ENCODE measurements at places on chromosomes 7 and 10.
A peak's percentile ranks its signal among the peaks of the same experiment; 100 is the strongest.

GRCh38 chr10:86687750-86688149 lies 19.4 kb downstream of the LDB3 start:
- DNase-seq: no peak

- no peak for DNase-seq
Measured at GRCh38 chr7:47474211-47474936, 107.5 kb downstream of the TNS3 start.

GRCh38 chr7:24968165-24968564 lies 11.8 kb downstream of the OSBPL3 start:
- no peak for DNase-seq

DNA sequence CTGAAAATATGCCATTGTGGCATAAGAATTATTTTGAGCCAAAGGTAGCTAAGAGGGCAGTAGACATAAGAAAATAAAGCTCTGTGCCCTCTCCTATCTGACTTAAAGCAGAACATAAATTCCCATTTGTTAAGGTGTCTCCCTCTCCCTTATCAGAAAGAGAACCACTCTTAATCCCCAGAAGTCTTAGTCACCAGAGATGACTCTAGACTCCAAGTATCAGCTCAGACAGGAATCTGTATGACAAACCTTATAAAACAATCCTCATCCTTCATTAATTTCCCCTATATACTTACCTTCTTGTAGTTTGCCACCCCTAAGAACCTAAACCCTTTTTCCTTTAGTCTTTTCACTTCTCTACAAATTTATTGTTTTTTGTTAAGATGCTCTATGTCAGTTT lies 21.8 kb upstream of the PIP4K2A start:
- DNase-seq: no peak

- no peak for DNase-seq
Measured at GRCh38 chr10:103757531-103758293, 97.7 kb downstream of the SH3PXD2A start.

DNA sequence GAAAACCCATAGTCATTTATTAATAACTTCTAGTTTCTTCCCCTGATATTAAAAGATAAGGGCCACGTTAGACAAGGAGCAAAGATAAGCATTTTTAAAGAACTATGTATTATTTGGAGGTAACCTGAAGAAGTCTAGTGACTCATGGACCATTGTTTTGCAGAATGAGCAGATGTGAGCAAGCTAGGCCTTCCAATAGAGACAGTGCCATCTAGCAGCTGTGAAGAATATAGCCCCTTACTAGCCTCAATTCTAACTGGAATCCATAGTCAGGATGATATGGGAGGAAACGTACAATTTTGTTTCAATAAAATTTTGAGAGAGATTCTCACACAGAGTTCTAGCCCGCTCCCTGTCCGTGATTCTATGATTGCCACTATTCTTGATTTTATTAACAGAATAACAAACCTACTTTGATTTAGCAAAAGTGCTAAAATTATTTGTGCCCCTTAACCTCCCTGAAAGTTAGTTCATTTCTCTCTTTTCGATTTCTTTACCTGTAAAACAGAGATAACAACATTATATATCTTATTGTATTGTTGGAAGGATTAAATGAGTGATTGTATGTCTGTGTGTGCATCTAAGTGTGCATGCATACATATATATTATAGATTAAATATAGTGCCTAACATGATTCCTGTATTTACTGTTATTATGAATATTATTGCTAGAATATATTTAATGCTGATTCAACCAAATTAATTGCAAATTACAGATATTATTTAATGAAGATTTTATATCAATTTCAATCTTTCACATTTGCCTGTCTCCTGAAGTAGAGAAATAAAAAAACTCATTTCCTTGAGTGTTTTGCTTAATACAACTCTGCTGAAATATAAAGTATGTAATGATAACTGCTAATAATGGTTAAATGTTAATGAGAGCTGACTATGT lies 22.7 kb downstream of the FAM237B start:
- no peak for DNase-seq

DNA sequence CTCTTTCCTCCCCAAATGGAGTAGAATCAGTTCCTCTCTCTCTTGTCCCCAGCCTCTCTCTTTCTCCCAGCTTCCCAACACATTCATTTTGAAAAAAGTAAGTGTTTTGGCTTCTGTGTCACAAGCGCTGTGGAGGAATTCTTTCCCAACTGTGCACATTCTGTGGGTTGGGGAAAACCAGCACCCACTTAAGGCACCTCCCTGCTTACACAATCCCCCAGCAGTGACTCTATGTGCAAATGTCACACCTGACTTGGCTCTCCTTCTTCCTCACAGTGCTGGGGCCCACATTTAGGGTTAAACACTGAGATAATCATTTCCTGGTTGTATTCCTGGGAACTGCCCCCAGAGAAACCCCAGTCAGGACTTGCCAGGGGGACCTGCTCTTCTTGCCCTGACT lies 358.1 kb upstream of the ZNF32 start:
- DNase-seq: no peak

DNA sequence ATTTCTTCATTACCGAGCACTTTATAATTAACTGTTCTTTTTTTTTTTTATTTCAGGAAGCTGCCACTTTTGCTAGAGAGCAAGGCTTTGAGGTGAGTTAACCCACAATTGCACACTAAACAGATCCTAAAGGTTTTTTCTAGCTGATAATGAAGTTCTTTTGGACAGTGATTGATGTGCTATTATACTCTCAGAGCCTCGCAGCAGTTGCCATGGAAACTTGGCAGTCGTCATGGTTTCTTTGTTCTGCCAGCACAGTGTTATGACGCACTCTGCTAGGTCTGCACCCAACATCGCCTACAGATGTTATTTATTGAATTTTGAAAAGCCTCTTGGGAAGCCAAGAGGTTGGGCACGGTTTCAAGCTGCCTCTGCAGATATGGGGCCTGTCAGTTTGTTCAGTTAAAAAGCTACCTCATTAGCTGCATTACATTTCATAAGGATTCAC lies 237.2 kb upstream of the KAT6B start:
- peak; percentile 20 for DNase-seq

DNA sequence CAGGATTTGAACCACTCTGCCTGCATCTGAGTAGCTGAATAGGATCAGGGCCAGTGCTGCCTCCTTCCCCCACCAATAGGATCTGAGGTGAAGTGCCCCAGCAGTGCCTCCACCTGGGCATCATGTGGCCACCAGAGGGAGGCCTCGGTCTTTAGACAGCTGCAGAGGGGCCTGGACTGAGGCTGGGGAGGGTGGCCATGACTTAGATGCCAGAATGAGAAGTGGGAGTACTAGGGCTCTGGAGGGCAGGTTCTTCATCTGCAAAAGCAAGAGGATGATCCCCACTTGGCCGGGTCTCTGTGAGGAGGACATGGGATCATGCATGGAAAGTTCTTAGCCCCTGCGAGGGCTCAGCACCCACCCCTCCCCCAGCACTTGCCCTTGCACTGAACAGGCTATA lies 56.9 kb downstream of the NEUROG3 start:
- peak; percentile 39 for DNase-seq
